ENCODE measurements at places on chromosomes 5 and 9. TPM values are rescaled to one million over a fixed set of nuclear protein-coding genes. Genes with fewer than 3 reads are reported as not detected.

The NEURL1B gene
- polyA plus RNA-seq, result 5.0 TPM

The SYK gene
- polyA plus RNA-seq, result not detected

The UNC13B gene
- polyA plus RNA-seq, result 21.6 TPM

DNA sequence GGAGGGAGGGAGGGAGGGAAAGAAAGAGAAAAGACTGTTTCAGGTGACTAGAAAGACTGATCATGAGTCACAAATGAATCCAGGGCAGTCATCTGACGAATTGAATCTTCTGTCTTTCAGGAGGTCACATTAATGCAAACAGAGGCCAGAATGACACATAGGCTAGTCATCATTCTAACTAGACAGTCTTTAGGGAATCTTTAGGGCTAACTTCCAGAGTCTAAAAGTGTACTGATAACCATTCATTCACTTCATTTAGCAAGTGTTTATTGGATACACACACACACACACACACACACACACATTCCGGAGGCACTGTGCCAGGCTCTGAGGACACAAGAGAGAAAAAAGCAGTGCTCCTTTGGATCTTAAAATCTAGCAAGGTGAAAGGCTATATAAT is 156.7 kb downstream of the EBF1 start:
- peak; percentile 88 for DNase-seq

DNA sequence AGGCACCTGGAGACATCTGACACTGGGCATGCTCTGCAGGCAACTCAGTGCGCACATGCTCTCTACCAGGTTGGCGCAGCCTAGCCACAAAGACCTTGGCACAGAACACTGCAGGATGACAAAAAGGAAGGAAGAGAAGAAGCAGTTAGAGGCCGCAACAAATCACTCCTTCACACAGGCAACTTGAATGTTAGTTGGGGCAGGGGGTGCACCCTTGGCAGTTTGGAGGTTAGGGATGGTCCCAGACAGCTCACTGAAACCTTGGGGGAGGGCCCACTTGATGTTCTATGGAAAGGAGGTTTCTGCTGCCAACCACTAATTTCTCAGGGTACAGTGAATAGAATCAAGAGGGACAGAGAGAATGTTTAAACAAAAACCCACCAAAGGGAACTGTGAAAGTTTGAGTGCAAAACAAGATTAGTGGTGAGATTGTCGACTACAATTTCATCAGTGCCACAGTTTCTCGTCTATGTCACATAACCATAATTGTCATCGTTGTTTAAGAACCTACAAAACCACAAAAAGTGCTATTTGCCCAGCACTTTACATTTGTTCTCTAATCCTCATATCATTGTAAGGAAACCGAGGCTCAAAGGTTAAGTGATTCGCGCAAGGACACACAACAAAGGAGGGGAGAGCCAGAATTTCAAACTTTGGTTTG is 48.7 kb downstream of the FBXW11 start:
- peak; percentile 23 for DNase-seq

GRCh38 chr5:80745490-80745889 is 90.7 kb upstream of the DHFR start:
- DNase-seq, result peak; percentile 76

- DNase-seq, result peak; percentile 100
These were observed 186.8 kb upstream of the KLF9 start for GRCh38 chr9:70601000-70601951.

- DNase-seq, result no peak
These were observed 44.2 kb downstream of the GDA start for GRCh38 chr9:72193478-72193881.

- DNase-seq, result no peak
These were observed 35.8 kb upstream of the ZNF608 start for GRCh38 chr5:124782262-124782661.

Measured in fibroblast of lung (primary cell).